Suppressor macrophage (primary cell): ENCODE measurements at places on chromosomes 6 and 20.

DNA sequence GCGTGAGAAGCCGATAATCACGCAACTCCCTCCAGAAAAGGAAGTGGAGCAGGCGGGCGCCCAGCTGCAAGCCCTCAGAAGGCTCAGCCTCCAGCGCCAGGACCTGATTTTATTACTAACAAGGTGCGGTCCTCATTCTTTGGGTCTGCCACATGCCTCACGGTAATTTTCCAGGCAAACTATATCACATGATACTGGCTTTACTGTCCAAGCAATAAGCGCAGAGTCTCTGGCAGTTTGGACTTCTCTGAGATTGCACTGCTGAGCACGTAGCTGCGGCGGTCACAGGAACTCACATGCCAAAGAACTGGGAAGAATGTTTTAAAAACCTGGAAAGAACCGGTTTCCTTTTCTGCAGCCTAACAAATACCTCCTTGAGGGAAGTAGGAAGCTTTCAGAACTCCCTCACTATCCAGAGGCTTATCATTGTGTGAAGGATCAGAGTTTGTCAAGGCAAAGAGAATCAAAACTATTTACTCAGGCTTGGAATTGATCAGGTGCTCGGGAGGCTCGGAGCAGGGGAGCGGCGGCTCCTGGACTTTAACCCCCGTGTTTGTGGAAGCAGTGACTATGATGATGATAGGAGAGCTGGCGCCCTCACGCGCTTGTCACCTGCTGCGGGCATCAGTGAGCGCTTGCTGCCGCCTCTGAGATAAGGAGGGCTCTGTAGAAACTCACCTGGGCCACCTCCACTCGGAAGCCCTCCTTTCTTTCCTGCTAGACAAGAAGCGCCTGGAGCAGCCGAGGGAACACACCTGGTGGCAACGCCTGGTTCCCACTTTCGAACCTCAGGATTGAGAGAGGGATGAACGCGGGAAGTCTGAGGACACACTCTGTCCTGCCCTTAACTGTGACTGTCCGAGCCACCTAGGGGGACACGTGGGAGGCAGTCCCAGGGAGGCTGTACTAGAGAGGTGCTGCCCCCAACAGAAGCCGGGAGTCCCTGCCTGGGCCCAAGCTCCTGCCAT lies 27.2 kb upstream of the SYNJ2 start:
- no peak for DNase-seq

DNA sequence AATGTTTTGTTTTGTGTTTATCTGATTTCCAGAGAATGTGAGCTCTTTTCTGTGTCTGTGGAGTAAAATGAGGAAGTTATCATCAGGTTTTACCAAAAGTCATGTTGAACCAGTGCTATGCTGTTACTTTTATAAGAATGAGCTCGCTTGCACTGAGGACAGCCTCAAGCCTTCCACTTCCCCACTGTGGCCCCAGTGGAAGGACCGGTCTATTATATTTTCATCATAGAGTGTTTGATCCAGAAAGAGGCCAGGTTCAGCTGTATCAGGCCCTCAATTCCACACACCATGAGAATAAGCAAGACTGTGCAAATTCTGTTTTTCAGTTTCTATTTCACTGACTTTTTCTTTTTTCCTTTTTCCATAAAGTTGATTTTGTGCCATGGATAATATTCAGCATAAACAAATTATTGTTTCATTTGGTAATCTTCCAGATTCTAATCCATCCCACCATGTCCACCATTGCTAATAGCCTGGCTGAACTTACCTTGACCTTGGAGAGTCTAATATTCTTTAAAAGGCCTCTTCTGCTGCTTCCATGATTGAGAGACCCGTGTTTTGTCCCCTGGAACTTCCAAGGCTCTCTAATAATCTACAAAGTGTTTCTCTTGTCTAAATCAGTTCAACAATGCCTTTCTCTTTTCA lies 286.2 kb downstream of the THBS2 start:
- DNase-seq, result no peak

DNA sequence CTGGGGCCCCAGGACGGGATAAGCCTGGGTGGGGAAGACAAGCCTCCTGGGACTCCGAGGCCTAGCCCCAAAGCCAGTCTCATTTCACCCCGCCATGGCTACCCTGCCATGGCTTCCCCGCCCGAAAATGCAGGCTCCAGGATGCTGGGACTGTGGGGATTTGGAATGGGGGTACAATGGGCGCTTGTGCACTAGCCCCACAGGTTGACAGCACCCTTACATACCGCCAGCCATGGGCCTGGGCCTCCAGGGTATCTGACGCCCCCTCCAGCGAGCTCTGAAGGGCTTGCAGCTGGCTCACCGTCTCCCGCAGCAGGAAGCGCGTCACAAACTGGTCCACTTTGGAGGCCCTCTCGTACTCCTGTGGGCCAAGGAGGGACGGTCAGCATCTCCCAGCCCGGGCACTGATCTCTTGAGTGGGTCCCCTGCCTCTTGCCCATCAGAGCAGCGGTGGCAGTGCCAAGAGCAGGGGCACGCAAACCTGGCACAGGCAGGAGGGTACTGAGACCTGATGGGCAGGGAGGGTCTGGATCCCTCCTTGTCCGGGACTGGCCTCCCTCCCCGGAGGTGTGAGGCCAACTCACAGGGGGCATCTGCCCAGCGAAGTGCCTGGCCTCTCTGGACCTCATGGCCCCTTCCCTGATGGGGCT lies 2.0 kb upstream of the C20orf144 start:
- DNase-seq, result no peak

DNA sequence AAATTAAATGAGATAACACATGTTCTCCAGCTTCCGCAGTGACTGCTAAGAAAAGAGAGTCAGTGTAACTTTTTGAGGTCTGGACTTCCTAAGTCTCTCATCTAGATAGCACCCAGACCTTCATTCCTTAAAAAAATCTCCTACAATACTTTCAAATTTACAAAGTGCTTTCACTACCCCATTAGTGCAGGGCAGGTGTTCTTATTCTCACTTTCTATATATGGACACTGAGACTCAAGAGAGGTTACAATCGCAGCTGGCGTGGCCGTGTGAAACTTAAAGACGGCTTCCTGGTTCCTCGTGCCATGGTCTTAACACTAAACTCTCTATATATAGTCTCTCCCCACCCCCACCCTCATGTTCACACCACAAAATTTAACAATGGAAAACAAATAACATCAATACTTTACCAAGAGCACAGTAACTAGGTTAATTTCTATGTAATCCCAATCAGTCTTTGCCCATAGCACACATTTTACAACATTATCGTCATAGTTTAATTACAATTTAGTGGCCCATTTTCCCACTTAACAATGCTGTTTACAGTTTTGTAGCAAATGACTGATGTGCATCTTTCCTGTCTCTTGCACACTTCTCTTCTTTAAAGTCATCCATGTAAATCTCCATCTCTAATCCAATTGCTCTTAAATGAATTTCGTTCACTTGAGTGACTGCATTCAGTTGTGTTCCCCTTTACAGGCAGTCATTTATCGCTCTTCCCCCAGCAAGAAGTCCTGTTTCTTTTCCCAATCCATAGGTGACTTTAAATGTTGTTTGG lies 78.8 kb upstream of the ARID1B start:
- DNase-seq, result no peak

GRCh38 chr6:170072246-170072645 lies 218.6 kb downstream of the DLL1 start:
- no peak for DNase-seq

DNA sequence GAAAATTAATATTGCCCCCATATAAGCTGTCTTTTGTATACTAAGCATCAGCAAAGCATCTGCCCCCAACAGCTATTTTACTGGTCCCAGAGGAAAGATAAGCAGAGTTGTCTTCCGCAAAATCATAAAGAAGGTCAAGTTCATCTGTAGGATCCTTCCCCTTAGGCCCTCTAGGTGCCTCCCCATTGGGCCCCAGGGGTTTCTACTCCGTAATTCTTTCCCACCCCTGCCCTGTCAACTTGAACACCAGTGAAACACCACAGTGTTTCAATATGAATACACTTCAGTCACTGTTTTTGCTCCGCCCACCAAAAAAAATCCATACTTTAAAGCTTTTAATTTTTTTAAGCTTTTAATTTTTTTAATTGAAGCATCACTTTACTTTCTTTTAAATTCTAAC lies 159.2 kb downstream of the ATXN1 start:
- no peak for DNase-seq

GRCh38 chr6:112571488-112572270 lies 224.5 kb downstream of the RFPL4B start:
- no peak for DNase-seq

DNA sequence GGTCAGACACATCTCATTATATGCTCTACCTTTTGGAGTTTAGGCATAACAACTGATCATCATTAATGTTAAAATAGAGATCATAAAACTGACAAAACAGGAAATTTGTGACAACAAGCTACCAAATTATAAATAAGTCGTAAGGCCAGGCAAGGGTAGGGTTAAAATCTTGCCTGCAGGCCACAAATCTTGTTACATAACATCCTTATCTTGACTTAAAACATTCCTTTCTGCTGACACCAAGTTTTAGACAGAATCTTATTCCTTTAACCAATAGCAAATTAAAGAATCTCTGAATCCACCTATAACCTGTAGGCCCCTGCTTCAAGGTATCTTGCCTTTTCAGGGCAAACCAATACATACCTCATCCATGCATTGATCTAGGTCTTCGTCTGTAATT lies 32.5 kb upstream of the NKAIN2 start:
- no peak for DNase-seq

DNA sequence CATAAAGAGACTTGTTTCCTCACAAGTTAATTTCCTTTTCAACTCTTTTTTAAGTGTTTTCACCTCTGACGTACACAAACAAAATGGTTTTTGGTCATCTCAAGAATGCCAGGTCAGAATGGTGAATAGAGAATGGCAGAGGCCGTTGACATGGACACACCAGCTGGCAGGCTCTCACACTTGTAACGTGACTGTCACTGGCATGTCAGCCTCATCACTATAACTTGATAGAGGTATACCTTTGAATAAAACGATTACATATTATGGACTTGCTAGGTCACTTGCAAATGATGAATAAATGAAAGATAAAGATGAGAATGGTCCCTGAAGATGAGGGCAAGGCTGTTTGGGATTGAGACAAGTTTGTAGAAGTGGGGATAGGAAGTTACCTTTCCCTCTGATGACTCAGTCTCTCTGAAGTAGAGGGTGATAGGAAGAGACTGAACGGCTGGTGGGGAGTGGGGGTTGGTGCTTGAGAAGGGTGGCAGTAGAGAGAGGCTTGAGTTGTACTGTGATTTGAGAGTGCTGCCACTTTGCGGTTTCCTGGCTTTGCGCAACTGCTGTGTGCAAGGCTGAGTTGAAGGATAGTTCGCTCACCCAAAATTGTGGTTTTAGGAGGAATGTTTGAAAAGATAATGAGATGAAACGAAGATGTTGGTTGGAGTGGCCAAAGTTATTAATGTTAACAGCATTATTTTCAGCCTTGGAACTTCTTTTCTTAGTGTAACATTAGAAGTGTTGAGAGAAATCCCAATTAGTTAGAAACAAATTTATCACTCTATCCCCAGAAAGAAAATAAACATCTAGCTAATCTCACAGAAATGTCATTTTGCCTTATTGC lies 30.3 kb downstream of the TBPL1 start:
- peak; percentile 58 for DNase-seq

GRCh38 chr6:149694921-149695320 lies 23.0 kb downstream of the LATS1 start:
- no peak for DNase-seq

DNA sequence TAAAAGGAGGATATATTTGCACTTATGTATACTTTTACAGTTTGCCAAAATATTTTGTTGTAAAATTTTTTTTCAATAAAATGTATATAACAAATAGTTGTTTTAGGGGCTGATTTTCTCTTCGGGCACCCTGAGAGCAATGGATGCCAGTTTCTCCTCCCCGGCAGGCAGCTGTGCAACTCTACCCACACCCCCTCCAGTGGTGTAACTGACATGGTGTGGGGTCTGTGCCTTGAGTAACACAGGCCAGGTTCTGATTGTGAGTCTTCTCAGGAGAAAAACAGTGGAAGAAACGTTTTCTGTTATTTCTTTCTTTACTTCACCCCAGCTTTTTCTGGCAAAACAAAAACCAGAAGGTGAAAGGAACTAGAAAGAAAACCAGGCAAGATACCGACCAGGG lies 6.1 kb downstream of the FOXF2 start:
- DNase-seq, result no peak

- DNase-seq, result no peak
Measured at GRCh38 chr6:7203939-7204338, 96.2 kb downstream of the RREB1 start.

DNA sequence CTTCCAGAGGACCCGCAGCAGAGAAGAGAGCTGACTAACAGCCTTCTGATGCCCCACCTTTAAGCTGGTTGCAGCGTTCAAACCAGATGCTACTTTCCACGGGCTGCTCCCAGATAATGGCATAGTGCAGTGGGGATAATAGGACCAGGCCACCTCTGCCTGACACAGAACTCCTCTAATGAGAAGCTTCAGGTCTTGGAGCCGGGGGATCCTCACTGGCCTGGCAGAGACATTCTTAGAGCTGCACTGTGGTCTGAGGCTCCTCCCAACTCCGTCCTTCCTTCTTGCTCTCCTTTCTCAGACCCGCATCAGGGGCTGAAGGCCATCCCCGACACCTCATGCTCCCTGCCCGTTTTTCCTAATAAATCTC lies 206.6 kb upstream of the MARCKS start:
- DNase-seq, result no peak
